ENCODE measurements at places on chromosomes 6 and 20.

DNA sequence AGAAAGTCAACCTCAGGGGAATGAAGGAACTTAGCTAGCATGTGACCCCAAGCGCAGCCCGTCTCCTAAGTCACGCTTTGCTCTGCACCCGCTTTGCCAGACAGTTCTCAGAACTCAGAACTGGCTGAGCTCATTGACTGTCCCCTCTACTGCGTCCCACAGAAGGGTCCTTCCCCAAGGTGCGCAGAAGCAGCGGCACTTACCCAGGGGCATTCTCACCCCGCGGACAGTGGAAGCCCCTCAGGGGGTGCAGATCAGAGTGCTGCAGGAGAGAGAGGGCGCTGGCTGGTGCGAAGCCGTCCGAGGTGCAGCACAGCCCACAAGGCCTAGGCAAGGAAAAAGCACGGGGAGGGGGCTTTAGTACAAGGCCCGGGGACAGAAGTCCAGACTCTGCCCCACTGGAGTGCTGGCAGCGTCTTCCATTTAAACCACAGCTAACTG lies 807 bp downstream of the SNHG17 start:
- no peak for DNase-seq

- DNase-seq = no peak
Observed at GRCh38 chr6:150635906-150636514, 36.3 kb downstream of the PLEKHG1 start.

DNA sequence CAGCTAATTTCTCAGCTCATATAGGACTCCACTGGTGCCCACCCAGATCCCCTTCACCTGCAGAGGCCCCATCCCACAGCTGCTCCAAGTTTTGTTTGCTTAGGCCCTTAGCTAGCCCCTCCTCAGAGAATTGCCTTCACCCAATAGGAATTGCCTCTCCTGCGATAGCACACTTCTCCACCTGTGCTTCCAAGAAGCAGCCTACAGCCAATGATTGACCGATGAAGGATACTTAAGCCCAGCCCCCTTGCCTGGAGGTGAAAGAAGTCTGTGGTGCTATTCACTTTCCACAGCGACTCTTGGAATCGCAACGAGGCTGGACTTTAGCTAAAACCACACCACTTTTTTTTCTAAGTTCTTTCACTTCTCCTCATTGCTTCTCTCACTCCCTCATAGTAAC lies 353.2 kb upstream of the BTBD3 start:
- DNase-seq = no peak

GRCh38 chr6:150336299-150336698 lies 32.5 kb upstream of the IYD start:
- DNase-seq = no peak

DNA sequence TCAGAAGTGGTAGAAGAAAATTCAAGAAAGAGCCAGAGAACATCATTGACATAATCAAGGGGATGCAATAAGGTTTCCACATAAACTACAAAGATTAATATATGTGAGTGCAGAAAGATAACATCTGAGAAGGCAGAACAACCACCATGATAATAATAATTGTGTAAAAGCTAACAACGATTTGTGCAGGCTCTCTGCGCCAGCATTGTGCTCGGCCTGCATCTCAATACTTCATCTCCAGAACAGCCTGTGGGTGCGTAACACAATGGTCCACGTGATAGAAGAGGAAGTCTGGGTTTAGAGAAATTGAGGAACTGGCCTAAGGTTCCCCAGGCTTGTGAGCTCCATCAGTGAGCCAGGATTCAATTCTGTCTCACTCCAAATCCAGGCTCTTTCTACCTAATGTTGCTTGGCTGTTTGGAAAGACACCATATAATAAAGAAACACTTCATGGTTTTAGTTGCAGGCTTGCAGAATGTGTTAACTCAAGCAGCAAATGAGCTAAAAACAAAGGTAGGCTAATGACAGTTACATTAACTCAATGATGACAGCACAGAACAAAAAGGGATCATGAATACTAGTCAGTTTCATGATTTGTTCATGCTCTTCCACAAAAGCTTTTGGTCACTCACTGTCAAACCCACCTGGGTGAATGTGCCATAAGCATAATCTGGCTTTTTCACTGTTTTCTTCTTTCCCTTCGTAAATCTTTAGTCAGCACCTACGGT lies 71.2 kb downstream of the LY86 start:
- DNase-seq = no peak

All from NCI-H1694 treated with DMSO at 0.1 percent for 48 hours (cell line).